ENCODE measurements at places on chromosomes 11 and 22. TPM values are rescaled to one million over a fixed set of nuclear protein-coding genes. Genes with fewer than 3 reads are reported as not detected.

GRCh38 chr22:36467946-36468345, 13.5 kb downstream of the TXN2 start:
- peaks cover 72% of the 10 kb centered on the region for H3K4me1 ChIP-seq
- H3K27ac ChIP-seq = peak overlapping the region; percentile 92
- DNase-seq = no peak
- no peak overlapping the region for H3K4me3 ChIP-seq

DNA sequence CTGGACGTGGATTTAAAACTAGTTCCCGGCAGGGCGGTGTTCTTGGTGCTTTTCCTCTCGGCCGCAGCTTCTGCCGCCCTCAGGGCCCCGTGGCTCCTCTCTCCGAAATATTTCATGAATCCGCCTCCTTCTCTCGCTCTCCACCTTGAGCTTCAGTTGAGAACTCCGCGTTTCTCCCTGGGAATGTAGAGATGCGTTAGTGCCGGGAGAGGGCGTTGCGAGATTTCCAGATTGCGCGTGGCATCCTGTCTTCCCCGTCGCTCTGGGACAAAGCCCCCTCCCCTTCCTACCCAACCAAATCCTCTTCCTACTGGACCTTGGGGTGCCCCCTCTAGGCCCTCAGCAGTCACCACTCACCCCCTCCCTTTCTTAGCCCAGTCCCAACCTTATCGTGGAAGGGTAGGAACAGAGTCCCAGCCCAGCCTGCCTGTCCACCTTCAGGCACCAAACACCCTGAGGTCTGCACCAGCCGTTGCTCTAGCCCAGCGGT, 15.5 kb upstream of the RAC2 start:
- H3K4me1 ChIP-seq = no peaks in the 10 kb centered on the region
- no peaks in the 10 kb centered on the region for H3K36me3 ChIP-seq
- DNase-seq = no peak
- no peak overlapping the region for H3K4me3 ChIP-seq
- no peak overlapping the region for H3K27ac ChIP-seq
- no peaks in the 10 kb centered on the region for H3K27me3 ChIP-seq

DNA sequence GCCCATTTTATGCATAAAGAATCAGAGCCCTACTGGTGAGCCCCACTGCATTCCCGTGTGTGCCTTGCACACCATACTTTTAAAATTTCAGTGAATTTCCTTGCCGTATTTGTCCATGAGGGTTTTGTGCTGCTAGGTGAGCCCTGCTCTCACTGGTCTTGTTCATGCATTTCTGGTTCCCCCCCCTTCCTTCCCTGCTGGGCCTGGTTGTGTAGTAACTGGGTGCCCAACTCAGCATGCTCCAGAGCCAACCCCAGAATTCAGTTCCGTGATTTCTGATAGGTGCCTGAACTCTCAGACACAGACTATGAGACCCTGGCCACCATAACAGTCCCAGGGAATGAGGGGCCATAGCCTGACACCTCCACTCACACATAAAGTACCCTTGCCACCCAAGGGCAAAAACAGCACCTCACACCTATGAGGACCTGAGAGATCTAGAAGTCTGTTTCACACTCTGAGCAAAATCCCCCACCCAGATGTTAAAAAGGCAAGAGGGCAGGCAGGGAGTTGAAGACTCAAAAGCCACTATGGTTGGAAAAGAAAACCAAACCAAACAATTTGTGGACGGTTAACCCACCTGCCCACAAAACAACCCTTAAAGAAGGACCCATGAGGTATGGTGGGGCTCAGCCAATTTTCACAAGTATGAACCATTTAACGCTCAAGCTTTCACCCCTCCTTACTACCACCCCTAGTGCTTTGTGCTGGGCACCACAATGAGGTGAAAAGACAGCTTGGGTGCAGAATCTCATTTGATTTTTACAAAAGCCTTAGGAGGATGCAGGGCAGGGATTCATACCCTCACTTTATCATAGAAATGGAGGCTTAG, 16.8 kb upstream of the IL10RA start:
- H3K27me3 ChIP-seq = no peaks in the 10 kb centered on the region
- H3K27ac ChIP-seq = no peak overlapping the region
- DNase-seq = no peak
- no peaks in the 10 kb centered on the region for H3K4me1 ChIP-seq
- no peaks in the 10 kb centered on the region for H3K36me3 ChIP-seq
- H3K4me3 ChIP-seq = no peak overlapping the region

- no peak overlapping the region for H3K27ac ChIP-seq
- no peaks in the 10 kb centered on the region for H3K27me3 ChIP-seq
- H3K4me3 ChIP-seq = no peak overlapping the region
- H3K36me3 ChIP-seq = no peaks in the 10 kb centered on the region
- DNase-seq = no peak
Observed at GRCh38 chr22:19696504-19697276, 17.6 kb upstream of the SEPTIN5 start.

DNA sequence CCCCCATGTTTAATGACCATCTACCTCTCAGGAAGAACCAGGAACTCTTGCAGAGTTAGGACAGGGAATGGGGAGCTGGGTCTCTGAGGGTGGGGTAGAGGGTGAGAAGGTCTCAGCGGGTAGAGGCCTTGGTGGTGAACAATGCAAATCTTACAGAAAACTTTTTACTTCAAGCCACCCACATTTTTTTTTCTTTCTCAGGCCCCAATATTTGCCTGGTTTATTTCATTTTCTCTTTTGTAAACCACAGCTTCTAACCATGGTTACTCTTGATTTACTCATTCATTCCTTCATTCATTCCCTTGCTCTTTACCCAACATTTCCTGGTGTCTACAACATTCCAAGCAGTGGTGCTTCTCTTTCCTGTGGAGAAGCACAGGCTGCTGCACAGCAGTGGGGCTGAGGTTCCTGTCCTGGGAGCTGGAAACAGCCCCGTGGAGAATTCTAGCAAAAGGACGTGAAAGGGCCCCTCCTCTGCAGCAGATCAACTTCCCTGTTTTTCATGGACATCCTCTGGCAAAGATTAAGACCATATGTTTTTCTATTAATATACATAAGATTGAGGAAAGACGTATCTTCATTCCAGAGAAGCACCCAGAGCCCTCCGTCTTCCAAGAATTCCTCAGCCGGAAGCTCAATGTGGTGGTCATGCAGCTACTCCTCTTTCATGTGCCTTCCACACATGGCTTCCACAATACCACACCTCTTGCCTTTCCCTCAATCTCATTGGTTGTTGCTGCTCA, 224.4 kb upstream of the SESN3 start:
- H3K4me1 ChIP-seq = peaks cover 7% of the 10 kb centered on the region
- H3K4me3 ChIP-seq = no peak overlapping the region
- H3K27me3 ChIP-seq = no peaks in the 10 kb centered on the region
- H3K36me3 ChIP-seq = no peaks in the 10 kb centered on the region

DNA sequence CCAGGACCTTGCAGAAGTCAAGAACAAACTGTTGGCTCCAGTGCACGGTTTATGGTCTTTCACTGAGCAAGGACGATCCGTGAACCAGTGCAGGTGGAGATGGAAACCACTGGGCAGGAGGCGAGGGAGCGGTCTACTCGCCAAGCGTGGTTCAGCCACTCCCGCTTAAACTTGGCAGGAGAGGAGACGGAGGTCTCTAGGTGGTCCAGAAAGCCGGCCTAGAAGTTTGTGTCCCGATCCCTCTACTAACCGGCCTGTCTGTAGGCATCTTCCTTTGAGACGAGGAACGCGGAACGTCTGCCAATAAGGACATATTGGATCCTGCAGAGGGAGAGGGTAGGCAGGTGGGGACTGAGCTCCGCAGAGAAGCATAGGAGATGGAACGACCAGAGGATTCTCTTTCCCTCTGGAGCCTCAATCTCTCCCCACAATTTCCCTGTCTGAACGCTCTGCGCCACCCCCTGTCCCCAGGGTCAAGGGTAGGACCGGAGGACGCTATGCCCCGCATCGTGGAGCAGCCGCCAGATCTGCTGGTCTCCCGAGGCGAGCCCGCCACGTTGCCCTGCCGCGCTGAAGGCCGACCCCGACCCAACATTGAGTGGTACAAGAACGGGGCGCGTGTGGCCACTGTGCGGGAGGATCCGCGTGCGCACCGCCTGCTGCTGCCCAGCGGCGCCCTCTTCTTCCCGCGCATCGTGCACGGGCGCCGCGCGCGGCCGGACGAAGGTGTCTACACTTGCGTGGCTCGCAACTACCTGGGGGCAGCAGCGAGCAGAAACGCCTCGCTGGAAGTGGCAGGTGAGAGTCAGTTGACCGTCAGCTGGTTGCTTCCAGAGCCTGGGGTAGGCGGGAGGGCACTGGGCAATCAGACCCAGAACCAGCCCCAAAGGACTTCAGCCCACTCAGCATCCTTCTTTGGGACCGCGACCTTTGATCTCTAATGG, 3.4 kb downstream of the ROBO3 start:
- no peak overlapping the region for H3K27ac ChIP-seq
- H3K36me3 ChIP-seq = no peaks in the 10 kb centered on the region
- no peaks in the 10 kb centered on the region for H3K4me1 ChIP-seq
- peaks cover 47% of the 10 kb centered on the region for H3K27me3 ChIP-seq

GRCh38 chr11:114260483-114260882, 35.7 kb upstream of the NNMT start:
- no peak overlapping the region for H3K4me3 ChIP-seq
- no peaks in the 10 kb centered on the region for H3K27me3 ChIP-seq
- H3K27ac ChIP-seq = peak overlapping the region; percentile 77
- peak; percentile 80 for DNase-seq
- H3K4me1 ChIP-seq = peaks cover 66% of the 10 kb centered on the region

DNA sequence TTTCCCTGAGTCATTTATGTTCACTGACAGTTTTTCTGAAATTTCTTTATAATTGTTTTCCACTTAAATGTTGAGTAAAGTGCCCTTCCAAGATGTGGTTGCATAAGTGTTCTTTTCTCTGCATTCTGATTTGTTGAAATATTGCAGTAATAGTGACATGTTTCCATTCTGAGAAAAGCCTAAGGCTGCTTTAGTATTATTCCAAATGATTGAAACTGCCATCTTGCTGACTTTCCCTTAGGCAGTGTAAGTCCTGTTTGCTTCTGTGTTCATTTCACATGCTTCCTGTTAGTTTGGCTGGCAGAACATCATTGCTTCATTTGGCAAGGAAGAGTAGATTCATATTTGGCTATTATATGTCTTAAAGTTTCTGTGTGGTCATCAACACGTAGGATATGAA, 146.5 kb downstream of the ELP4 start:
- H3K4me3 ChIP-seq = no peak overlapping the region
- no peaks in the 10 kb centered on the region for H3K36me3 ChIP-seq
- no peak for DNase-seq
- H3K27me3 ChIP-seq = no peaks in the 10 kb centered on the region

DNA sequence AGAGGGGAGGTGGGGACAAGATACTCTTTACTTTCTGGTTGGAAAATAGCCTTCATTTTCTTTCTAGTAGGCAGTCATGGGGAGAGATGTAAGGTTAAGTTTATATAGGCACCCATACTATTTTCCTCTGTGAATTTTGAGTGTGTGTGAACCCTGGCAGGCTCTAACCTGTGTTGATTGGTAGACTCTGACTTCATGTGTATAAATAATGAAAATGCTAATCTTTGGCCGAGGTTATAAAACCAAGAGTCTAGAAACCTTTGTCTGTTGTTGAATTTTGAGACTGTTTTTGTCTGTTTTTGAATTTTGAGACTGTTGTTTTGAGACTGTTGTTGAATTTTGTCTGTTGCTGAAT, 14.0 kb downstream of the TRIM44 start:
- H3K27me3 ChIP-seq = no peaks in the 10 kb centered on the region
- no peak for DNase-seq
- H3K27ac ChIP-seq = peak overlapping the region; percentile 40

DNA sequence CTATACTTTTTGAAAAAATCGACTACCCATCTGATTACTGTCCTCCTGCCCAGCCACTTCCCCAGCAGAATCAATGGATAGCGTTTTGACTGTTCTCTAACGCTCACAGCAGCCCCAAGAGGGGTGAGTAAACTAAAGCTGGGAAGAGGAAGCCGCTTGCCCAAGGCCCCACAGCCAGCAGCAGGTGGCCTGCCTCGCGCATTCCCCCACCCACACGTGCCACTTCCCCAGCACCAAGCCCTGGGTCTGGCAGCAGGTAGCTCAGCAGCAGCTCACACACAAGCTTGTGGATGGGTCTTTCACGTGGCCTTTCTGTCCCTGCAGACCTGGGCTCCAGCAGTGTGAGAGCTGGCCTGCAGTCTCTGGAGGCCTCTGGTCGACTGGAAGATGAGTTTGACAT, 34.3 kb downstream of the TOM1 start:
- H3K36me3 ChIP-seq = peaks cover 43% of the 10 kb centered on the region
- H3K27me3 ChIP-seq = no peaks in the 10 kb centered on the region
- H3K4me3 ChIP-seq = no peak overlapping the region
- peaks cover 19% of the 10 kb centered on the region for H3K4me1 ChIP-seq
- H3K27ac ChIP-seq = no peak overlapping the region

DNA sequence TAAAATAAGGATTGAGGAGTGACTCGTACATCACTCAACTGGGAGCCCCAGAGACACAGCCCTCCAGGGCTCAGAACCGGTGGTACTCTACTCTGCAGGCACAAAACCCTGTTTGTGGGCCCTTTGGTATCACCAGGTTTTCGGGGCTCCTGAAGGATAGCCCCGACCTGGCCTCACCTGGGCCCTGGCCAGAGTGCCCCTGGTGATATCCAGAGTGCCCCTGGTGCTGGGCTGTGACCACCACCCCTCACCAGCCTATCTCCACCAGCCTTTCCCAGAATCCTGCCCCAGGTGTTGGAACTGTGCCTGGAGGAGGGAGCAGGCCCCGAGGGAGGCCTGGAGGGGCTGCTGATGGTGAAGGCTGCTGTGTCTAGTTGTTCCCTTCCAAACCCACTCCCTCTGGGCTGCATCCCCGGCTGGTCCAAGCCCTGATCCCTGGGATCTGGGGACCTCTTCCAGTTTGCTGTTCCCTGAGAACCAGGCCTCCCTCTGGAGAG, 2.2 kb upstream of the GGT5 start:
- H3K27ac ChIP-seq = peak overlapping the region; percentile 78
- H3K4me1 ChIP-seq = no peaks in the 10 kb centered on the region
- no peaks in the 10 kb centered on the region for H3K36me3 ChIP-seq
- no peak overlapping the region for H3K4me3 ChIP-seq
- no peak for DNase-seq

DNA sequence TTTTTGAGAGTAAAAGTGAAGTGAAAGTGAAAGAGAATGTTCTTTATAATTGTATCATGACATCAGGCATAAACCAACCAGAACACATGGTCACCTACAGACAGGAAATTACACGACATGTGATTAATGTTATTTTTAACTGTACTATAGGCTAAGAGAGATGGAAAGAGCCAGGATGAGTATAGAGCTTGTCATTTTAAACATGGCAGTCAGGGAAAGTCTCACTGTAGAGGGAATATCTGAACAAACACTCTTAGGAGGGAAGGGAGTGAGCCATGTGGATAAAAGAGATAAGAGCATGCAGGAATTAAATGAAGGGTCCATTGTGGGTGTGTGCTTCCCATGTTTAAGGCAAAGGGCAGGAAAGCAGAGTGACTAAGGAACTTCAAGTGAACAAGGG, 599.1 kb upstream of the FAT3 start:
- no peaks in the 10 kb centered on the region for H3K36me3 ChIP-seq
- H3K4me3 ChIP-seq = no peak overlapping the region
- no peaks in the 10 kb centered on the region for H3K27me3 ChIP-seq
- DNase-seq = no peak
- H3K27ac ChIP-seq = no peak overlapping the region

- H3K4me3 ChIP-seq = no peak overlapping the region
- H3K36me3 ChIP-seq = peaks cover 60% of the 10 kb centered on the region
- no peak overlapping the region for H3K27ac ChIP-seq
- peak; percentile 40 for DNase-seq
- H3K27me3 ChIP-seq = no peaks in the 10 kb centered on the region
Observed at GRCh38 chr11:69662806-69663205, 12.3 kb downstream of the LTO1 start.

OR8D1 gene
- not detected for total RNA-seq

NCR3LG1 gene
- 2.9 TPM for total RNA-seq

KRTAP5-9 gene
- total RNA-seq = not detected

OR52N4 gene
- total RNA-seq = 1.8 TPM

MS4A8 gene
- total RNA-seq = not detected

MRGPRX4 gene
- total RNA-seq = not detected

TH gene
- total RNA-seq = not detected

TMEM151A gene
- not detected for total RNA-seq

SOX10 gene
- 7.1 TPM for total RNA-seq

SYT7 gene
- 1.1 TPM for total RNA-seq
